ENCODE measurements at places on chromosomes 13 and 19. TPM values are rescaled to one million over a fixed set of nuclear protein-coding genes. Genes with fewer than 3 reads are reported as not detected.

Gene TPTE2
- polyA plus RNA-seq, result 0.09 TPM

Gene SBK2
- polyA plus RNA-seq, result not detected

GRCh38 chr19:28414748-28415147 is 798.2 kb downstream of the UQCRFS1 start:
- DNase-seq, result no peak

Gene PDE4C
- polyA plus RNA-seq, result 0.77 TPM

GRCh38 chr19:13975870-13976269 is 23.6 kb downstream of the DCAF15 start:
- DNase-seq, result no peak

GRCh38 chr19:57512845-57513244 is 13.1 kb downstream of the ZNF773 start:
- no peak for DNase-seq

Gene NR2F6
- 6.6 TPM for polyA plus RNA-seq

GRCh38 chr19:28435551-28436271 is 777.2 kb downstream of the UQCRFS1 start:
- no peak for DNase-seq

Gene CHERP
- 11.3 TPM for polyA plus RNA-seq

GRCh38 chr13:53683608-53684007 is 655.0 kb downstream of the OLFM4 start:
- no peak for DNase-seq

Gene CDX2
- polyA plus RNA-seq, result 0.08 TPM

DNA sequence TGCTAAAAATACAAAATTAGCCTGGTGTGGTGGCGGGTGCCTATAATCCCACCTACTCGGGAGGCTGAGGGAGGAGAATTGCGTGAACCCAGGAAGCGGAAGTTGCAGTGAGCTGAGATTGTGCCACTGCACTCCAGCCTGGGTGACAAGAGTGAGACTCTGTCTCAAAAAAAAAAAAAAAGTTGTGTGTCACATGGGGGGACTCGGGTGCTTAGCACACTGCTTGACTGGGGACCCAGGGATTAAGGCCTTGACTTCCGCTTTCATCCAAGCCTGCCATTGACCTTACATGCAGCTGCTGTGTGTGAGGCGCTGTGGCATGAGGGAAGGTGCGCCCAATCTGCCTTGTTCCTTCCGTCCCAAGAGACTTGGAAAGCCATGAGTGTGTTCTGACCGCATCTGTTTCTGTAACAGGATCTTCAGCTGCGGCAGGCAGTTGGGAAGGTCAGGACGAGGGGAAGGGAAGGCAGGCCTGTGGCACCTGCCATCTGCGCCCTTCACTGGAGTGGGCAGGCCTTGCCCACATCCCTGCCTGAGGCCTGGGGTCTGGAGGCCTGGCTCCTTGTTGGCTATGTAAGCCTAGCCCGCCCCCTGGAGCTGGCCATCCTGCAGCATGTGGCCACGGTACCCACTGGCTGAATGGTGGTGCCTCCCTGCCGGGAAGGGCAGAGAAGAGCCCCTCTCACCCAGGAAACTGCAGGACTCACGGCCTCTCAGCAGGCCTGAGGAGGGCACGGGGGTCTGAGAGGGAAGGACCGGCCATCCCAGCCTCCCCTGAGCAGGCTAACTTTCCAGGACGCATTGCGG is 23.0 kb downstream of the PPP1R37 start:
- DNase-seq, result no peak

- no peak for DNase-seq
These were observed 80.4 kb upstream of the TEX29 start for GRCh38 chr13:111239764-111240670.

Gene SMIM44
- not detected for polyA plus RNA-seq

DNA sequence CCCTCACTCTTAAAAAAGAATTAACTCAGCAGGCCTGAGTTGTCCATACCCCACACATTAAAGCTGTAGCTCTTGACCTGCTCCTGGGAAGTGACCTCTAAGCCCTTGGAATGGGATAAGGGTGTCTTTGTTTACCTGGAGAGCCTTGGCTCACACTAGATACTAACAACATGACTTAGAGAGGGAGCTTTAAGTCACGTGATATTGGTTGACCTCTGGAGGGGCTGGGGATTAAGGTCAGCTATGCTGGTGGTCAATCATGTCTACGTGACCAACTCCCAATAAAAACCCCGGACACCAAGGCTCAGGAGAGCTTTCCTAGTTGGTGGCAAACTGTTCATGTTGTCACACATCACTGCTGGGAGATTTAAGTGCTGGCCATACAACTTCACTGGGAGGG is 2.9 kb downstream of the NWD1 start:
- no peak for DNase-seq

DNA sequence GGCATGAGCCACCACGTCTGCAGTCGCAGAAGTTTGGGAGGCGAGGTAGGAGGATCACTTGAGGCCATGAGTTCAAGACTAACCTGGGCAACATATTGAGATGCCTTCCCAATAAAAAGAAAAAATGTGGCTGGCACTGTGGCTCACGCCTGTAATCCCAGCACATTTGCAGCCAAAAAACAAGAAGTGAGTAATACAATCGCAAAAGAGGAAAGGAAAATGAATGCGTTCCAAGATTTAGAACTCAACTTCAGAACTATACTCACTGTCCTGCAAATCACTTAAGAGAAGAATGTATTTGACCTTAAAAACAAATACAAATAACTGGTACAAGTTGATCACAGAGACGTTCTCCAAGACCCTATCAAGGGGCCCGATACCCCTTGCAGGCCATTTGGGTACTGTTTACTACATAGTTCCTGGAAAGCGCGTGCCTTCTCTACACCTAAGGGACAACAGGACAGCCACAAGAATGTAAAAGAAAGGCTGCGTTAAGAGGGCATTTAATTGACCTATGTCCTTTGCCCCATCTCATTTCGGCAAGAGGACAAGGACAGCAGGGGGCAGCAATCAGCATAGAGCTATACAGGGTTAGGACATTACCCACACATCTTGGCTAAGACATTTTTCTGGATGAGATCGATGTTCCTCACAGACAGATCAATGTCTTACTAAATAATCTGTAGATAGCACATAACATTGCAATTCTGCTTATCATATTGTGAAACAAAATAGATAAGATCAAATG is 41.3 kb downstream of the FLT3 start:
- DNase-seq, result no peak

GRCh38 chr13:23579896-23580683 is 9.9 kb downstream of the TNFRSF19 start:
- no peak for DNase-seq

Gene GPR183
- polyA plus RNA-seq, result 12.8 TPM

- DNase-seq, result no peak
These were observed 125.0 kb downstream of the VWA8 start for GRCh38 chr13:41835871-41836270.

Gene ZNF699
- polyA plus RNA-seq, result 0.97 TPM

- DNase-seq, result no peak
These were observed 563 bp upstream of the PDCD5 start for GRCh38 chr19:32580353-32580900.

GRCh38 chr19:17614476-17614875 is 59.0 kb downstream of the COLGALT1 start:
- no peak for DNase-seq

DNA sequence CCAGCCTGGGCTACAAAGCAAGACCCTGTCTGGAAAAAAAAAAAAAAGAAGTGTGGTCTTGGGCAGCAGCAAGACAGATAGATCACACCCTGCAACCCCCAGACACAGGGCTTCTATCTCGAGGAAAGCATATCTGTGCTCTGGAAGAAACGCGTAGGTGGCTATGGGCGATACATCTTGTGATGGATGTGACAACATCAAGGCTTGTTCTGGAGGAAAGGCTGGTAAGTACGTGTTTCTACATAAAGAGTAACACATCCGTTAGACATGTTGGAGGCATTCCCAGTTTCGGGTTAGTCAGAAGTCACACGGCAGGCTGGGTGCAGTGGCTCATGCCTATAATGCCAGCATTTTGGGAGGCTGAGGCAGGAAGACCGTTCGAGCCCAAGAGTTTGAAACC is 6.6 kb upstream of the DHDH start:
- peak; percentile 81 for DNase-seq

Gene CYP2A7
- polyA plus RNA-seq, result not detected

DNA sequence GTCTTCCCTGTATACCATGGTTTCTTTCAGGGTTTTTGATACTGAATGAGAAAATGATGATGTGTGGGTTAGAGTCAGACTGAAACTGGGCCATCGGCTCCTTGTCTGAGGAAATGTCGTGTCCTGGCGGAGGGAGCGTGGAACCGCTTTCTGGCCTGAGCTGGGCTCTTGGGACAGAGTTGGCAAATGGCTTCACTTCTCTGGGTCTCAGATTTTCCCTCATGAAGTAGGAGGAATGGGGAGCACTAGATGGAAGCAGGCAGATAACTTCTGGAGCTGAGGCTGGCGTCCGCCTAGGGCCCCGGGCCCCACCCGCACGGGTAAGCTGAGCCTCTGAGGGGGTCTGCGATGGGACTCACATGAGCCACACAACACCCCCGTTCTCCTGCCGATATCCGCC is 133.3 kb upstream of the WASF3 start:
- no peak for DNase-seq

GRCh38 chr13:52027832-52028231 is 3.3 kb downstream of the UTP14C start:
- DNase-seq, result no peak

DNA sequence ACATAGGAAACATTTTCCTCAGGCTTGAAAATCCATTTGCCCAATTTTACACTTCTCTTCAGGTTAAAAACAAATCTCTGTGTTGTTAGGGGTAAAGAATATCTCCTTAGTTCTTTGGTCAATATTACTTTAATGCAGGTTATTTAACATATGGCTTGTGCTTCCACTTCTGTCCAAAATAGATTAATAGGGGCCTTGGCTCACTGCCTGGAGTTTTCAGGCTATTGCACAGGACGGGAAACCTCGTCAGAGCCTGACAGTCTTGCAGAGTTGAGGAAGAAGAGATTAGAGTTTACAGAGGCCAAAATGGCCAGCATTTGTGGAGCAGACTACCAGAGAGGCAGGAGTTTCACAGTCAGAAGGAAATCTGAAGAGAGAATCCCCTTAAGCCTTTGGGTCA is 863.9 kb upstream of the GPC6 start:
- DNase-seq, result no peak

Gene GPATCH1
- polyA plus RNA-seq, result 7.0 TPM
